ENCODE measurements at places on chromosomes 16 and 17.
A peak's percentile ranks its signal among the peaks of the same experiment; 100 is the strongest.

DNA sequence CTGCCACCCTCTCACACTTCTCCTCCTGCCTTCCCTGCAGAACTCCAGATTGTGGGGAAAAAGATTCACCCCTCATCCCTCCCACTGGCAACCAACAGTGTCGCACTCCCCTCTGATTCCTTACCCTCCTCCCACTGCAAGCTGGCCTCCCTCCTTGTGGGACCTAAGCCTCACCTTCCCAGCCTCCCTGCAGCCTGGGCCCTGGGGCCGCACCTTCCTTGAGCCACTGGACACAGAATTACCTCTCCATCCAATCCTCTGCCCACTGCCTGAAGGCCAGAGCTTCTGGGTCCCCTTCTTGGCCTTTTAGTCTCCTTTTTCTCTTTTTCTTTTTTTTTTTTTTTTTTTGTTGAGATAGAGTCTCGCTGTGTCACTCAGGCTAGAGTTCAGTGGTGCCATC lies 33.9 kb downstream of the NGFR start:
- DNase-seq = no peak

- peak; percentile 71 for DNase-seq
Observed at GRCh38 chr17:40531051-40531991, 29.9 kb upstream of the TNS4 start.

GRCh38 chr17:16003841-16004240 lies 4.2 kb downstream of the TTC19 start:
- no peak for DNase-seq

DNA sequence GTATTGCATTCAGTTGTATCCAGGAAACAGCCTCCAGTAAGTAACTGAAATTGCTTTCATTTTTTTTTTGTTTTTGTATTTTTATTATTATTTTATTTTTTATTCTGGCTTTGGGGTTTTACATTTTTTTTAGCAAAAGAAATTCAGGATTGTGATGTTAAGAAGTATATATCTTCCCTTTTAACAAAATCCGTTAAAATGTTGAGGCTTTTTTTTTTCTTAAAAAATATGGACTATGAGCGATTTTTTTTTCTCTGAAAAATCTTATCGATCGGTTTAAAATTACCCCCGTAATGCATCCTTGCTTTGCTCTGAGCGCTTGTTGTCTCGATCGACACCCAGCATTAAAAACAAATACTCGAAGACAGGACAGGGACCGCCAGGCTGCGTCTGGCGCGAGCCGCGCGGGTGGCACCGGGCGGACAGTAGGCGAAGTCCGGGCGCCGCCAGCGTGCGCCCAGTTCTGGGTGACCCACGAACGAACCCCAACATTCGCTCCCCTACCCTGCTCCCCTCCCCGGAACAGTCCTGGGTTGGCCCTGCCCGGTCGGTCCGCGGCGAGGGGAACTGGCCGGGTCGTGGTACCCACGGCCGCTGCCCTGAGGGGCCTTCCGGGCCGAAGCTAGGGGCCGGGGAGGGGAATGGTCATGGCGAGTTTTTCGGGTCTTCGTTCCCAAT lies 482 bp downstream of the BAHCC1 start:
- no peak for DNase-seq

GRCh38 chr17:51914577-51914976 lies 243.9 kb downstream of the CA10 start:
- no peak for DNase-seq

DNA sequence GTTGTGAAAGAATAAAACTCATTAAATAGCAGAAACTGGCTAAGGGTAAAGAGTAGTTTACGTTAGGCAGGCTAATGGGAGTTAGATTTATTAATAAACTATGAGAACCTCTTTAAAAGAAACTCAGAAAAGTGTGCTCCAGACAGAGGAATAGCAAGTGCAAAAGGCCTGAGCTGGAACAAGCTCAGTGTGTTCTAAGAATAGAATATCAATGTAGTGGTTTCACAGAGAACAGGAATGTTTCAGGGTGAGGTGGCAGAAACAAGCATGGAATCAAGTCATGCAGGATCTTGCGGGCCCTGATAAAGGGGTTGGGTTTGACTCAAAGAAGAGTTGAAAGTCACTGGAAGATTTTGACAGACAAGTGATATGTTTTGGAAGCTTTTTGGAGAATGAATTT lies 164.0 kb upstream of the HS3ST3A1 start:
- no peak for DNase-seq

DNA sequence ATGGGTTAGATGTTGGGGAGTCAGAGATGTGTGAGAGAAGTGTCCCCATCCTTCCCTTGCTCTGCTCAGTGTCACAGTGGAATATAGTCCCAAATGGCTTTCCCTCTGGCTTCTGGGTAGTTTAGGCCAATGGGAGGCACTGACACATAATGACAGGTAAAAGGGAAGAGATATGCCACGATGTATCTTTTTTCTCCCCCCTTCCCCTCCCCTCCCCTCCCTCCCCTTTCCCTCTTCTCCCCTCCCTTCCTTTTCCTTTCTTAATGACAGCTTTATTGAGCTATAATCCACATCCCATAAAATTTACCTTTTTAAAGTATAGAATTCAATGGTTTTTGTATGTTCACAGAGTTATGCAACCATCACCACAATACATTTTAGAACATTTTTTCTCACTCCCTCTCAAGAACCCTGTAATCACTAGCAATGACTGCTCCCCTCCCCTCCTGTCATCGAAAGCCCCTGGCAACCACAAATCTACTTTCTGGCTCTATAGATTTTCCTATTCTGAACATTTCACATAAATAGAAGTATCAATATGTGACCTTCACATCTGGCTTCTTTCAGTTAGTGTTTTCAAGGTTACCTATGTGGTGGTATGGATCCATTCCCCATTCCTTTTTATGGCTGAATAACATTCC lies 617 bp upstream of the CCR7 start:
- DNase-seq = peak; percentile 57

- no peak for DNase-seq
Observed at GRCh38 chr17:62130739-62131138, 65.7 kb upstream of the MED13 start.

GRCh38 chr17:6914711-6915110 lies 81.1 kb upstream of the ALOX12 start:
- DNase-seq = no peak

DNA sequence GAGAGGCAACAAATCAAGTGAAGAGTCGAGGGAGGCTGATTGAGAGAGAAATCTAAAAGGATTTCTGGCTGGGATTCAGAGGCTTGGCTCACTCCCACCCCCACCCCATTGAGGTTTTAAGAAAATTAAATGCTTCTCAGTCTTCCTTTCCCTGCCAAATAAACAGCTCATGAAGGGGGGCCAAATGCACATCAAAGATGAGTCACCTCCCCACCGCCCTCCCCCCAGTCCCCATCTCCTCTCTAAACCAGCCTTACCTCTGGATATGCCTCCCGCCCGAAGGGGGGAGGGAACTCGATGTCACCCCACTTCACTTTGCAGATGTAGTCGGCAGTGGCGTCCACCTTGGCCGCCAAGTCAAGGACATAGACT lies 11.6 kb downstream of the ACLY start:
- no peak for DNase-seq

- peak; percentile 34 for DNase-seq
Observed at GRCh38 chr16:69406780-69407331, 17.6 kb upstream of the CYB5B start.

DNA sequence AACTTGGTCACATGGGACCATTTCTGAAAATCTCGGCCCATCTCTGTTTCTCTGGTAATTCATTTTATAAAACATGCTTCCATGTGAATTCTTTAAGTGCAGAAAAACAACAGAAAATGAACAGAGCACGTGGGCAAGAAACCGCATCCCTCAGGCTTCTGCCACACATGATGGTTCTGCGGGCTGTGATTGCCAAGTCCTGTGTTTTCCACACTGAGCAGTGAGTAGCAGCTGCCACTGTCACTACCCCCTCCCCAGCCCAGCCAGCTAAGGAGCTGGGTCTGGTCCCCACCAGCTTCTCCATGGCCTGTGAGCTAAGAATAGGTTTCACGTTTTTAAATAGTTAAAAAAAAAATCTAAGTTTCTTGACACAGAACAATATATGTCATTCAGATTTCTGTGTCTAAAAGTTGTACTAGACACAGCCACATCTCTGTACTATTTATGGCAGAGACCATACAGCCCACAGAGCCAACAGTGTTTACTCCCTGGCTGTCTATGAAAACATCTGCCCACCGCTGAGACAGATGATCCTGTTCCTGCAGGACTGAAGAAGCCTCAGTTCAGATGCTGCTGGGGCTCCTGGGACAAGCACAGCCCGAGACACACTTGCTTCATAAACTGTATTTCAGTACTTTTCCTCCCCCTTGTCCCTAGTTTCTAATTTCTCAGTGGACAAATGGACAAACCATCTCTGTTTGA lies 41.5 kb downstream of the USP22 start:
- no peak for DNase-seq

GRCh38 chr17:61366715-61367413 lies 32.8 kb upstream of the TBX2 start:
- DNase-seq = no peak

GRCh38 chr17:63919311-63919723 lies 678 bp upstream of the GH1 start:
- peak; percentile 89 for DNase-seq

DNA sequence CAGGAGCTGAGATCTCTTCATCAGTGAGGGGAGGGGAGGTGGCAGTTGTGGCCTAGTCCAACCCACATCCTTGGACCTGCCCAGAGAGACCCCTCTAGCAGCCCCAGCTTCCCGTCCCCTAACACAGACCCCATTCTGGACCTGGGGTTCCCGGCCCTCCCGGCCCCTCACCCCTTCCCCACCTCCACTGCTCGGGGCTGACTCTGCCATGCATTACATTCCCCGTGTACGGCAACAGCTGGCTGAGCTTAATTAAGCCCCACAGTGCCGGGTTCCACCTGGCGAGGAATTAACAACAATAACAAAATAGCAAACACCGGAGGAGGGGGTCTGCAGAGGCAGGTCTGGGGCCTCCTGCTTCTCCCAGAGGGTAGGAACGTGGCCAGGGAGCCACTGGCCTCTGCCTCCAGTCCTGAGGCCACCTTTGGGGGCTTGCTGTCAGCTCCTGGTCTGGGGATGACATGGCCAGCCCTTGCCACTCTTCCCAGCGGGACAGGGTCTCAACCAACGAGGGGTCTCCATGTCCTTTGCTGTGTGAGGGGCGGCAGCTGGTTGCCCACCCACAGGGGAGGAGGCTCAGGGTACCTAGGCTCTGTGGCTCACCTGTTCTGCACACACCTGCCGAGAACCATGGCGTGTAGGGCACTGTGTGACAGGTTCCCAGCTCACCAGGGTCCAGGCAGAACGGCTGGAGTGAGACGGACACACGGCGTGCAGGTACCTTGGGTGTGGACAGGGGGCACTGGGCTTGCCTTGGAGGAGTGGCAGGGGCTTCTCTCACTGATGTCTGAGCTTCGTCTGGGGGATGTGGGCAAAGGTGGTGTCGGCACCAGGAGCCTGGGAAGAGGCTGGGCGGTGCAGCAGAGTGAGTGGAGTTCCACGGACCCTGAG lies 46.9 kb upstream of the CBFA2T3 start:
- DNase-seq = no peak

GRCh38 chr17:78611607-78612006 lies 34.4 kb upstream of the DNAH17 start:
- no peak for DNase-seq

DNA sequence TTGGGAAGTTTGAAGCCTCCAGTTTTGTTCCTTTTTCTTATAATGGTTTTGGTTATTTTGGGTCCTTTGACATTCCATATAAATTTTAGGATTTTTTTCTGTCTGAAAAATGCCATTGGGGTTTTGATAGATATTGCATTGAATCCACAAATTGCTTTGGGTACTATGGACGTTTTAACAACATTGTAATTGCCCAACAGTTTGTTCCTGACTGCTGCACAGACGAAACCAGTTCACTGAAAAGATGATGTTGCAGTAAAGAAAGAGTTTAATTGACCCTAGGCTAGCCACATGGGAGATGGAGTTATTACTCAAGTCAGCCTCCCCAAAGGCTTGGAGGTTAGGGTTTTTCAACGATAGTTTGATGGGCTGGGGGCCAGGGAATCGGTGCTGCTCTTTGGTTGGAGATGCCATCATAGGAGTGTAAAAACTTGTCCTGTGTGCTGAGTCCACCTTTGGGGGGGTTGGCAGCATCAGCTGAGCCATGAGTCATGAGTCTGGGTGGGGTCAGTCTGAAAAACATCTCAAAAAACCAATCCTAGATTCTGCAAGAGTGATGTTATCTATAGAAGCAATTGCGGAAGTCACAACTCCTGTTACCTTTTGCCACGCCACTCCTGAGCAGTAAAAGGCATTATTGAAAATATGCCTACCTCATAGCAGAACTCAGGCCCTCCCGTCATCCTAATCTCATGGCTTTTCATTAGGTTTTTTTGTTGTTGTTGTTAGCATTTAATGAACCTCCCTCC lies 2.7 kb upstream of the PRSS41 start:
- DNase-seq = no peak

DNA sequence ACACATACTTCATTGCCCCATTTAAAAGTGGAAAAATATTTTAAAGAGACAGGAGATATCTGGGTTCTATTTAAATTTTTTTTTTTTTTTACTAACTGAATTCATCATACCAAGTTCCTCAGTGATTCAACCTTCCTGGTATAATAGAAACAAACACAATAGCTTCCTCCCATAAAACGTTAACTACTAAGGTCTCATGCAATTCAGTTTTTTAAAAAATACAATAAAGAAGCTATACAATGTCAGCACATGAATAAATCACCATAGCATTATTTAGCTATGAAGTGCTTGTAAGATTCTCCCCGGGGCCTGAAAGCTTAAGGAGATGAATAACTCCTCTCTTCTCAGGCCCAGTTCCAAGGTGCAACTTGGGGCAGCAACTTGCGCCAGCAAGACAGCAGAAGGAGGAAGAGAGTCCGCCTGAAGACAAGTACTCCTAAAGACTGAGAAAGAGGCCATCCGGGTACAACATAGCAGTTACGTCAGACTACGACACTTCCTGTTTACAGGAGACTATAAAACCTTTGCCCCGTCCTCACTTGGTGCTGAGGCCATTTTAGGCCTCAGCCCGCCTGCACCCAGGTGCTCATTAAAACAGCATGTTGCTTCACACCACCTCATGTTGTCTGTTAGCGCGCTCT lies 81.5 kb downstream of the MYO1D start:
- no peak for DNase-seq

DNA sequence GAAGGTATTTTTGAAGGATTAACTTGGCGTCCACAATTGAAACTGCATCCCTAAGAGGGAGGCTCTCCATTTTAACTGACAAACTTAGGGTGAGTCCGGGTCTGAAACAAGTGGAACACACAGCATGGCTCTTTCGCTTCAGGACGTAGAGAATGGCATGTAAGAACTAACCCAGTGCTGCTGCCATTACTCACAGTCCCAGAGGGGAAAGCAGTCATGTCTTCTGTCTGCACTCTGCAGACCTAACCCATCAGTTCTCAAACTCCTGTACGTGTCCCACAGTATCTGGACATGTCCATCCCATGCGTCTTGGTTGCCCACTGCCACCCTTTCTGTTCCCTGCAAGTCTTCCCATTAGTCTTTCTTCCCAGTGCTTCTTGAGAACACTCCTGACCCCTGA lies 563 bp downstream of the ST6GALNAC1 start:
- DNase-seq = no peak

GRCh38 chr17:35713069-35713728 lies 18.2 kb upstream of the RASL10B start:
- no peak for DNase-seq

- peak; percentile 70 for DNase-seq
Observed at GRCh38 chr16:48432136-48432535, 46.9 kb upstream of the SIAH1 start.

Measured in GM12865 (cell line).